Breast epithelium (tissue), 4 donors: ENCODE measurements at places on chromosomes 11 and 22. TPM values are rescaled to one million over a fixed set of nuclear protein-coding genes. Genes with fewer than 3 reads are reported as not detected.

The EFCAB6 gene
- 5.9 TPM for total RNA-seq

The IL18 gene
- 16.8 TPM for total RNA-seq

The CD59 gene
- total RNA-seq: 375 TPM

The BTG4 gene
- not detected for total RNA-seq

The DCDC1 gene
- total RNA-seq: 0.32 TPM
